ENCODE measurements at places on chromosomes 2 and 18.

- no peak for DNase-seq
These were observed 186.4 kb downstream of the CNTNAP5 start for GRCh38 chr2:124211461-124211860.

DNA sequence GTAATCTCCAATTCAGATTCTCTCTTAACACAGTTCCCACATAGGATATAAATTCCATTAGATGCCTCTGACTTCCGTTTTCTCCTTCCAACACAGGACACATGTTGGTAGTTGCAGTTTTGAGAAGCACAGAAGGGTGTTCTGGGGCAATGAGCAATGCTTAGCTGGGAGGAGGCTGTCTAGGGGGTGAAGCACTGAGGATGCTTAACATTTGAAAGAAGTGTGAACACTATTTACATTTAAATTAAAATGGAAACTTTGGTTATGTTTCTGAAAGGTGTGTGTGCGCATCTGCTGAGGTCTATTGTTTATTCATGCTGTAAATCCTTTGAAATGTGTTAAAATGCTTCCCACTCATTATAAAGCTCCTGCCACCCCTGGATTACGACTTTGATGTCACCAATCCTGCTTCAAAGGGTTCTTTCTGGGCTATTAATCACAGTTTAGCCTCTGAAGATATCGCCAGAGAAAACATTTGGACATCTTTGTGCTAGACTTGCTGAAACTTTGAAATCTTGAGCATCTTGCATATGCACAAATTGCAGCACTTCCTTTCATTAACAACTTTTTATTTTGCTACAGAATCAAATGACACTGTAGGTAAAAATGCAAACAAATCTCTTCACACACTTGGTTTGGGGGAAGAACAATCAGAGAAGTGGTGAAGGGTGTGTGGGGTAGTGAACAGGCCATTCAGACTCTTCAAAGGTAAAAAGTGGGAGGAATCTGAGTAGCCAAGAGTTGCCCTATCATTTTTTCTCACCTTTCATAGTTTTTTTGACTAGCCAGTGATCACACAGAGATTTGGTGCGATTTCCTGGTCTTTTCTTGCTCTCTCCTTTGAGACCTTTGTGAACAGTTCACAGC is 258.4 kb downstream of the MYO3B start:
- no peak for DNase-seq

- no peak for DNase-seq
These were observed 25.1 kb downstream of the COLEC12 start for GRCh38 chr18:475202-476031.

DNA sequence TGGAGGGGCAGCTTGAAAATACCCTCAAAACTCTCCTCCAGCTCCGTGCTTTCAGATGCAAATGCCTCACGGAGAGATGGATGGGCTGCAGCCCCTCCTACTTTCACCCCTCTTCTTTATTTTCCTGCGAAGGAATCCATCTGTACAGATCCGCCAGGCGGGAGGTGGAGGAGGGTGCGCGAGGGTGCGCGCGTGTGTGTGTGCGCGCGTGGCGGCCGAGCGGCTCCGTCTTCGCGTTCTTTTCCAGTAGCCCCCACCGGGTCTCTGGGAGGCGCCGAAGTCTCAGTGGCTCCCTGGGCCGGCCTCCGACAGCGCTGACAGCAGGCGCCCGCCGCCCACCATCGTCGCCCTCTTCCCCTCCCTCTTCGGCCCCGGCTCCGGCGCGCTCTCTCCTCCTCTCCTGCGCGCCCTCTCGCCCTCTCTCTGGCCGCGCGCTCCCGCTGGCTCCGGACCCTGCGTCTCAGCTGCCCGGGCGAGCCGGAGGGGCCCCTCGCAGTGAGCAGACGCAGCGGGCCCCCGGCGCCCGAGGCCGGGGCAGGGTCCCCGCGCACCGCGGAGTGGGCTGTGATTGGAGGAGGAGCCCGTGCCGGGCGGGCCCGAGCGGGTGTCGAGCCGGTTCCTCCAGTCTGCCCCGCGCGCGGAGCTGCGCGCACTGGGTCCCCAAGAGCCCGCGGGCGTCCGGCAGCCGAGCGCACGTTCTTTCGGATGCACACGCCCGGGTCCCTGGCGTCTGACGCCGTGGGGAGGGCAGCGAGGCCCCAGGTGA is at the start of gene CDH7:
Gene CDH7, plus strand, starts transcription at position 624 of the 766 bp plus-strand sequence. CDS start 11,831 bp downstream, outside the sequence.
- no peak for DNase-seq

DNA sequence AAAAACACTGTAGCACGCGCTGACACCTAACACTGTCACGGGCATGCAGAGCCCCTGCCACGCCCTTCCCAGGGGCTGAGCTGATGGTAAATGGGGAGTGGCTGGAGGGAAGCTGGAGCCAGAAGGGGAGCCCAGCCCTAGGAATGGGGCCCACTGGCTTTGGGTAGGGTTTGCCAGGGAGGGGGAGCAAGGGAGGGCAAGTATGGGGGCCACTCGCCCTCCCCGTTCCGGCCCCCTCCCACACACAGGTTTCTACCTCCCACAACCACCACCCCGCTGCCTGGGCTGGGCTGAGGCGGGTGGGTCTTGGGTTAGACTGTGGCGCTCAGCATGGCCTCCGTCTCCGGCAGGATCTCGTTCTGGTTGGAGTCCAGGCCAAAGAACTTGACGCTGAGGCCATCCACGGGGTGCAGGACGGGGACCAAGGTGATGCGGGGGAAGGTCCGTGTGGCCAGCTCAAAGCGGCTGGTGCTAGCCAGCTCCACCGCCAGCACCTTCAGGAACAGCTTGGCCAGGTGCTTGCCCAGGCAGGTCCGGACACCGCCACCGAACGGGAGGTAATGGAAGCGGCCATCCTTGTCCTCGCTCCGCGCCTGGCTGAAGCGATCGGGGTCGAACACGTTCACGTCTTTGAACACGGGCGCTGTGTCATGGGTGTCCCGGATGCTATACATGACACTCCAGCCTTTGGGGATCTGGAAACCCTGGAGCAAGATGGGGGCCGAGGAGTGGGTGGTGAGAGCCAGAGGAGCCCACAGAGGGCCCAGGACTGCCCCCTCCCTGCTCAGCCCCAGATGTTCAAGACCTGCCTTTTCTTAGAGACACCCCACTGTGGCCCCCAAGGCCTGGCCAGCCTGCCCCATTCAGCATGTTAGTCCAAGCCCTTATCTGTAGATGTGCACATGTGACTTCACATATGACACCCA is 15.5 kb downstream of the CYP26B1 start:
- DNase-seq, result no peak

DNA sequence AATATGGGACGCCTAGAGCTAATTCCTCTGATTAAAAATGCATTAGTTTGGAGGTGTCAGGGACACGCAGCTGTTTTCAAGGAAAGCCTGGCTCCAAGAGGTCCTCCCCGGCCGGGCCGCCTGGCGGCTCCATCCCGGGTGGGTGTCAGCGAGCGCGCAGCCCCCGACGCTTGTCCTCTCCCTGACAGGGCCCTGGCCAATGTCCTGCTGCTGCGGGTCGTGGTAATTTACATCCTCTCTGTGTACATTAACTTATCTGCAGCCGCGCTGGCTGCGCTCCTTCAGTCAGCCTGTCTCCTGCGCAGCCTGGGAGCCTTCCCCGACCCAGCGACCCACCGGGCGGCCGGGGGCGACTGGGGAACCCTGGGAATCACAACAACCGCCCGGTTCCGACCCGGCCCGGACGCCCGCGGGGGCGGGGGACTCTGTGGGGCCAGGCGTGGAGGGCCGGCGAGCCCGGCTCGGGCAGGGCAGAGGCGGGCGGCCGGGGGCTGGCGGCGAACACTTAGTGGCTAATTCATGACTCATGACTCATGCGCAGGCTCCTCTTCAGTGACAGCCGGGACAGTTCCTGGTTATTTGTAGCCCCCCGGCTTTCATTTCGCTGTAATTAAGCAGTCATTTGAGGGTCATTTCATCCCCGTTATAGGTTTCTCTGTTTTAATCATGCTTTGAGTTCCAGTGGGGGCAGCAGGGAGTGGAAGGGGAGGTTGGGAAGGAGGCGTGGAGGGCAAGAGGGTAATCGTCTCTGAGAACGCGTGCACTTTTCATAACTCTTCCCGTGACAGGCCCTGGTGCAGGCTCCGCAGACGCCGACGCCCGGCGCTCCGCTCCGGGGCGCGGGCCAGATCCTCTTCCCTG is 141.9 kb upstream of the CTAGE1 start:
- DNase-seq, result no peak

Measured in activated T-helper 1 cell treated with anti-CD3 and anti-CD28 coated beads, Interleukin-2, amount 50 U/mL, for 16 hours (primary cell).